Cardiac fibroblast (primary cell): ENCODE measurements at places on chromosomes 3 and 15.
A peak's percentile ranks its signal among the peaks of the same experiment; 100 is the strongest.

DNA sequence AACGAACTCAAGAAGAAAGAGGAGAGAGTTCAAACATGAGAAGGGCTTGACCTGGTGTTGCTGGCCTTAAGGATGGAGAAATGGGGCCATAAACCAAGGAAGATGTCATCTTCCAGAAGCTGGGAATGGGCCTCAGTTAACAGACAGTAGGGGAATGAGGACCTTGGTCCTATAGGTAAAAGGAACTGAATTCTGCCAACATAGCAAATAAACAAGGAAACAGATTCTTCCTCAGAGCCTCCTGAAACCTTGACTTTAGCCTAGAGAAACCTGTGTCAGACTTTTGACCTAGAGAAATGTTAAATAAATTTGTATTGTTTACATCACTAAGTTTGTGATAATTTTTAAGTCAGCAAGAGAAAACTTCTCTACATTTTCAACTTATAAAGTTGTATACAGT, 336.8 kb downstream of the PLCL2 start:
- DNase-seq: no peak

GRCh38 chr15:68578980-68579935, at the start of gene CORO2B:
CORO2B (plus strand) TSS chr15:68578993; CDS start chr15:68579263, 270 bp downstream.
- DNase-seq: peak; percentile 53

GRCh38 chr3:123068601-123069381, 2.0 kb downstream of the PDIA5 start:
- DNase-seq: no peak

GRCh38 chr3:38404286-38404685, 49.4 kb upstream of the ACVR2B start:
- DNase-seq: peak; percentile 72

DNA sequence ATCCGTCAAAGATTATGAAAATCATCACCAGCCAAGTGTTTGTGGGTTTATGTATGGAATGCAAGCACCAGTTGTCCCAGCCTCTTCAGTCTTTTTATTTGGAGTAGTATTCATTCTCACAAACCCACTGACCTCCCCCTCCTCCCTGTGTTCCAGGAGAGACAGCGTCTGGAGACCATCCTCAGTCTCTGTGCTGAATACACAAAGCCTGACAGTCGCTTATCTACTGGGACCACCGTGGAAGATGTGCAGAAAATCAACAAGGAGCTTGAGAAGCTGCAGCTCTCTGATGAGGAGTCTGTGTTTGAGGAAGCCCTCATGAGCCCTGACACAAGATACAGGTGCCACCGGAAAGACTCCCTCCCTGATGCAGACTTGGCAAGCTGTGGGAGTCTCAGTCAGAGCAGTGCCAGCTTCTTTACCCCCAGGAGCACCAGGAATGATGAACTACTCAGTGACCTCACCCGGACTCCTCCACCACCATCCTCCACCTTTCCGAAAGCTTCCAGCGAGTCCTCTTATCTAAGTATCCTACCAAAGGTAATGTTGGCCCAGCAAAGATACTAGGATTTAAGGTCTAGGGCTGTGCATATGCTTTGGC, 54.2 kb downstream of the PHLDB2 start:
- DNase-seq: no peak

DNA sequence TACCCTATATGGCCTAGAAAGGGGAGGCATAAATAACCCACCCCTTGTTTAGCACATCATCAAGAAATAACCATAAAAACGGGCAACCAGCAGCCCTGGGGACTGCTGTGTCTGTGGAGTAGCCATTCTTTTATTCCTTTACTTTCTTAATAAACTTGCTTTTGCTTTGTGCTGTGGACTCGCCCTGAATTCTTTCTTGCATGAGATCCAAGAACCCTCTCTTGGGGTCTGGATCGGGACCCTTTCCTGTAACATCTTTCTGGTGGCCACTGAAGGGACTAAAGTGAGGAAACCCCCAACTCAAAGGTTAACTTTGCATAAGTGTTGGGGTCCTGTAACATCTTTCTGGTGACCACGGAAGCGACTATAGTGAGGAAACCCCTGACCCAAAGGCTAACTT, 15.7 kb upstream of the HHATL start:
- DNase-seq: no peak

DNA sequence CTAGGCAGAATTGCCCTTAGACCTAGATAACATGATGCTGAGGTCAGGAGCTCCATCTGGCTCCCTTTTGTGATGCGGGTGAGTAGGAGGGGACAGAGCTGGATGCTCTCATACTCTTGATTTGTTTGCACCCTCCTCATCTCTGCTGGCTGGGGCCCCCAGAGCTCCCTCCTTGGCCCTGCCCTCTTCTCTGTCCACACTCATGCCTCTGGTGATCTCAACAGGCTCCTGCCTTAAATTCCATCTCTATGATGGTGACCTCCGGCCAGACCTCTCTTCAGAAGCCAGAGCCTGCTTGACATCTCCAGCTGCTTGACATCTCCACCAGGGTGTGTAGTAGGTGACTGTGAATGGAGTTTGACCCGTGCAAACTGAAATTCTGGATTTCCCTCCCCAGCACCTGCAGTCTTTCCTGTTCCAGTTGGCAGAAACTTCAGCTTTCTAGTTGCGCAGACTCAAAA, 4.3 kb upstream of the FGD5 start:
- no peak for DNase-seq

- no peak for DNase-seq
These were observed 100.8 kb upstream of the MME start for GRCh38 chr3:154979331-154979730.

GRCh38 chr15:25403771-25404170, 35.1 kb downstream of the UBE3A start:
- DNase-seq: no peak

GRCh38 chr3:186413615-186414415, 51.8 kb upstream of the DGKG start:
- peak; percentile 28 for DNase-seq

DNA sequence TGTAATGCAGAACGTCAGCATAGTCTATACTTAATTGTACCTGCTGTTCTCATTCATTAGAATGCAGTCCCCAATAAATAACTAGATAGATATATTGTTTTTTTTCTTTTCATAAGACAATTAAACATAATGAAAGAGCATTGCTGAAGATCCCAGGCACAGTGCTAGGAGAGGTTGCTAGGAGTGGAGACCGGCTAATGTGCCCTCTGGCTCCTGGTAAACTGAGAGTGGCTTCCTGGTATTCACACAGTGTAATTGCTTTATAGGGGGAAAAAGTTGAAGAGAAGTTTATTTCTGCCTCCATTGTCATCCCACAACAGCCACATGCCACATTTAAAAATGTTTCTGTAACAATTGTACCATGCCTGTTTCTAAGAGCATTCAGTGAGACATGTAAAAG, 135.6 kb downstream of the MAP2K5 start:
- no peak for DNase-seq

DNA sequence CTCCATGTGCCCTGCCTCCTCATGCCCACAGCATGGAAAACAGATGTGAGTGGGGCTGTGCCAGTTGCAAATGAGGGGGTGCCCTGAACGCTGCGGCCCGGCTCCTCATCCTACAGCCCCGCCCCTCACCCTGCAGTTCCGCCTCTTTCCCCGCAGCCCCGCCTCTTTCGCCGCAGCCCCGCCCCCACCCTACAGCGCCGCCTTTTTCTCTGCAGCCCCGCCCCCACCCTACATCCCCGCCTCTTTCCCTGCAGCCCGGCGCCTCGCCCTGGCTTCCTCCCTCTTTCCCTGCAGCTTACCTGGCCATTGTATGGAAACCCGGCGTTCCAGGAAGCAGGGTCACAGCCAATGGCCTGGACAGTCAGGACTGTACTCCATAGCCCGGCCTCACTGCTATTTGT, 284.9 kb downstream of the TLE3 start:
- no peak for DNase-seq

DNA sequence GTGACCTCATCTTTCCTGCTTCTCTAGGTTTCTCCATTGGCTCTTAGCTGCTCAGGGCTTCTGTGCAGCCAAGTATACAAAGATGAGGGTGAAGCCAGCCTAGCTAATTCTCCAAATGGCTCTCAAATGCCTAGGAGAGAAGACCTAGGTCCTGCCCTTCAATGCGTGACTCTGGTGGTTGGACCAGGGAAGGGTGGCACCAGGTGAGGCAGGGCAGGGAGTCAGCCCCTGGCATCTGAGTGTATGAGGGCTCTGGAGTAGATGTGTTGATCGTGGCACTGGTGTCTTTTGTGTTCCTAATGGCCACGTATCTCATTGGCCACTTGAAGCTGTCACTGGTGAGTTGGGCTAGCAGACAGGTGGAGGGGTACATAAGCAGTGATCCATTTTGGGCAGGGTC, 59.8 kb downstream of the PDIA5 start:
- no peak for DNase-seq

- DNase-seq: no peak
These were observed 90.6 kb downstream of the ZNF621 start for GRCh38 chr3:40615110-40615915.

GRCh38 chr15:51335087-51335486, 3.3 kb downstream of the CYP19A1 start:
- no peak for DNase-seq

DNA sequence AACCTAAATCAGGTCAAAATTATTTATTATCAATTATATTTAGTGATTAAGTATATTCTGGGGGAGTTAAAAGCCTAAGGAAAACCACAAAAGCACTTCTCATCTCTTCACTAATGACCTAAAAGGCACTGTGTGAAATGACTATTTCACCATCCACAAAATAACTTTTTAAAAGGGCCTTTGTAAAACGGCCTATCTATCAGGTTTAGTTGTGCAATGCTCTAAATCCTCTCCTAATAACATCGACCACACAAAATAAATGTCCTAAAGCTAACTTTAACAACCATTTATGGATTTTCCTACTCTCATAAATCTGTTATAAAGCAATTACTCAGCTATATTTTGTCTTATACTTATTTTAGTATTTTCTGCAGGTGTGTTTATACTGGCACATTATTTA, 1066.3 kb downstream of the ROBO1 start:
- DNase-seq: no peak

GRCh38 chr3:172354931-172355499, 93.2 kb downstream of the GHSR start:
- no peak for DNase-seq

- no peak for DNase-seq
These were observed 52.6 kb downstream of the IQCH start for GRCh38 chr15:67307156-67307555.

DNA sequence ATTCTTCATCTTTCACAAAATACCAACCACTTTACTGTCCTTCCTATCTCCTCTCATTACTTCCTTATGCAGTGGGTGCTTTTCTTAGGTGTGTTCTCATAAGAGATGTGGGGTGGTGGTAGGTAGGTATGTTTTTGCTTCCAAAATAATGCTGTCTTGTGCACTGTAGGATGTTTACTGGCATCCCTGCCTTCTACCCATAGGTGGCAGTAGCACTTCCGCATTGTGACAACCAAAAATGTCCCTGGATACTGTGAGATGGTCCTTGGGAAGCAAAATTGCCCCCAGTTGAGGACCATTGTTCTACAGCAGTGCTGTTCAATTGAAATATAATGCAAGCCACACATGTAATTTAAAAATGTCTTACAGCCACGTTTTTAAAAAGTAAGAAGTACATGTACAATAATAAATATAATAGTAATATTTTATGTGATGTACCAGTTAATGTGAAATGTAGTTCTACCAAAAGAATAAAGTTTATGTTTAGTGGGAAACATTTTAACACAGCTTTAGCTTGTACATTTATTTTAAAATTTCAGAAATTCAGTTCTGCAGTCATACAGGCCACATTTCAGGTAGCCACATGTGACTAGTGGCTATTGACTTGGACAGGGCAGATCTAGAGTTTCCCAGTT, 75.2 kb downstream of the NEO1 start:
- DNase-seq: peak; percentile 44

- DNase-seq: peak; percentile 8
These were observed 245.0 kb downstream of the KLF13 start for GRCh38 chr15:31571676-31572075.

- DNase-seq: peak; percentile 96
These were observed 265.0 kb downstream of the OPA1 start for GRCh38 chr3:193857996-193858395.

- peak; percentile 69 for DNase-seq
These were observed 38.6 kb downstream of the FBXL2 start for GRCh38 chr3:33315826-33316225.

GRCh38 chr15:84003791-84004503, 231.6 kb upstream of the GOLGA6L4 start:
- DNase-seq: no peak

- DNase-seq: no peak
These were observed 142.8 kb downstream of the NUP210 start for GRCh38 chr3:13277196-13277813.

- peak; percentile 20 for DNase-seq
These were observed 29.7 kb downstream of the MINDY4B start for GRCh38 chr3:150875548-150875947.

DNA sequence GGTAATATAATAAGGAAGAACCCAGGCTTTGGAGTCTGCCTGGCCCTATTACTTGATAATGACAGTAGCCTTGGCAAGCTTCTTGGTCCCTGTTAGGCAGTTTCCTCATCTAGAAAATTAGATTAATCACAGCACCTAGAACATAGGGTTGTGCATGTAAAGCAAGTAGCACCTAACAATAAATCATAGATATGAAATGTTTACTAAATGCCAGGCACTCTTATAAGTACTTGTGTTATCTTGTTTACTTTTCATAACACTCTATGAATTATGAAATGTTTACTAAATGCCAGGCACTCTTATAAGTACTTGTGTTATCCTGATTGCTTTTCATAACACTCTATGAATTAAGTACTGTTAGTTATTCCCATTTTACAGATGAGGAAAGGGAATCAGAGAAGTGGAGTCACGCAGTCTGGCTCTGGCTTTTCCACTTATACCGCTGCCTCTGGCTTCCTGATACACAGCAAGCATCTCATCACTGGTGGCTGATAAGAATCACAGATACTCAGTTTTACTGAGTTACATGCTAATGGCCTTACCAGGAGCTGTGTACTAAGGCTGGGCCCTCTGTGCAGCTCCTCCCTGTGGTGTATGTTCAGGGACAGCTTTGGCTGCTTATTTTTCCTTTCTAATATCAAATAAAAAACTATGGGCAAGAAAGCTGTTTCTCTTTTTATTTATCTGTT, 123.4 kb downstream of the FEZF2 start:
- DNase-seq: no peak

DNA sequence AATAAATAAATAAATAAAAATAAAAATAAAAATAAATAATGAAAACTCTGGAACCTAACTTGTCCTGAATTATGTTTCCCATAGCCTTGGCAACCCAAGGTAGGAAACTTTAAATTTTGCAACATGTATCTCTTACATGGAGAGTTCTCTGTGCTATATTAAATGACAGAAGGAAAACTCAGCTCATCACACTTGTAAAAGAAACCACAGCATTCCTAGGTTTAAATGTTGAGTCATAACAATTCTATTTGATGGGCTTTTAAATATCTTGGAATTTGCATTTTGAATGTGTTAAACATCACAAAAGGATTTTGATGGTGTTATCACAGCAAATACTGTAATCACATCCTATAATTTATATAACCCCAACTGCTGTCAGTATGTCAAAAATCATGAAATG, 144.2 kb downstream of the LRTM1 start:
- DNase-seq: no peak

DNA sequence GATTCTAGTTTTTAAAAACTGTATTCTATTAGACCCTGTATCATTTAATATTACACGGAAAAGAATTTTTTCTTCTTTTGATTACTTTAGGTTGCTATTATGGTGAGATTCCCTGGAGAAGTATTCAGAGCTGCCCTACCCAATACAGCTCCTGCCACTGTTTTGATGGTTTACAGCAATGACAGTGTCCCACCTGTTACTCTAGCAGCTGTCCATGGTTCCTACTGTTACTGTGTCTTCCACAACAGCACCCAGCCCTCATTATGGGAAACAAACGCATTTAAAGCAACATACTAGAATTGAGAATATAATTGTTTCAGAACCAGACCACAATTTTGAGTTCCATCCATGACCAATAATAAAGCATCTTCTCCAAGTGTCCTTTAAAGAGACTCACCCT, 450.7 kb downstream of the SHQ1 start:
- no peak for DNase-seq
